ENCODE measurements at places on chromosomes 2 and 18.

DNA sequence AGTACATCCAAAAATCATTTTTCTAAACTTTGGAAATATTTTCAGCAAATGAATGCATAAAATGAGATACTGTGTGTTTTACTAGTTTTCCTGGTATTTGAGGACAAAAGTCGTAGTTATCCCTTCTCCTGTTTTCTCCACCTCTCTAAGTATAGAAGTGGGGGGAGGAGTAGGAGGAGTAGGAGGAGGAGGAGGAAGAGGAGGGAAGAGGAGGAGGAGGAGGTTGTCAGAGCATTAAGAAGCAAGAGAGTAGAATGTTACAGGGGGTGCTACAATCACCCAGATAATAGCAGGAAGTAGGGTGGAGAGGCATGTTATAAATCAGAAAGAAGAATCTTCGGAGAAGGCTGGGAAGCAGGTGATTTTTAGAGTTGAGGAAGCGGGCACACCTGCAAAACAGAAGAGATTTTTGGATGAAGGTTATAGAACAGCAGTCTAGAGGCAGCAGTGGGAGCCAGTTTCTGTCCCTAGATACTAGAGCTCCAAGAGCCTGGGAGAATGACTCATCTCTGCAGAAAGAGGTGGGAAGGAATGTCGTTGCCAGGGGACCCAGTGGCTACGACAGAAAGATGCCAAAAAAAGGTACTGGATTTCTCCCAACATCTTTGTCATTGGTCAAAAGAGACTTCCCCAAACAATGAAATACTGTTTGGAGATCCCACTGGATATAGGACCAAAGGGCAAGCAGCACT lies 44.2 kb upstream of the AQP4 start:
- no peak for DNase-seq

DNA sequence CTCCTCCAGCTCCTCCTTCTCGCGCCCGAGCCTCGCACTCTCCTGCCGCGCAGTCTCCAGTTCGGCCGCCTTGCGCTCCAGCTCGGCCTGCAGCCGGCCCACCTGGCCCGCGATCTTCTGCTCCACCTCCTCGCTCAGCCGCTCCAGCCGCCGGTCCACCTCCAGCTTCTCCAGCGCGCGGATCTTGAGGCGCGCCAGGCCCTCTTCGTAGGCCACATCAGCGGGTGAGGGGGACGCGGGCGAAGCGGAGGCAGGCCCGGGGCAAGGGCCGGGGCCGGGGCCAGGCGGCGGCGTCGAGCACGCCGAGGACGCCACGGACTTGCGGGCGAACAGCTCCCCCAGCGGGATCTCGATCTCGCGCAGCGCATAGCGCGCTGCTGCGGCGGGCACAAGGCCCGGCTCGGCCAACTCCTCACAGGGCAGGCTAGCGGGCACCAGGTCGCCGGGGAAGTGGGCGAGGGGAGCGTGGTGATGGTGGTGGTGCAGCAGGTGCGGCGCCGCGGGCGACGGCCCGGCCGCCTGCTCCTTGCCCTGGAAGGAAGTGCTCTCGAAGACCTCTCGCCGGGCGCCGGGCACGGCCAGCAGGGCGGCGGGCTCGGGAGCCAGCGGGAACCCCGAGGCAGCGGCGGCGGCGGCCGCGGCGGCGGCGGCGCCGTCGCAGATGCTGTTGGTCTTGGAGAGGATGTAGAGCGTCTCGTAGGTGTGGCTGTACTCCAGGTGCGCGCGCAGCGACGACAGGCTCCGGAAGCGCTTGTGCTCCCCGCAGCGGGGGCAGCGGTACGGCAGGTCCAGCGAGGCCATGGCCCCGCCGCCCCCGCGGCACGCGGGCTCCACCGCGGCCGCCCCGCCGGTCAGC lies 15.2 kb downstream of the FBXO41 start:
- peak; percentile 47 for DNase-seq

- DNase-seq, result no peak
These were observed 86.6 kb downstream of the TMEM182 start for GRCh38 chr2:102848366-102848839.

GRCh38 chr2:69275490-69275889 lies 111.5 kb downstream of the GFPT1 start:
- DNase-seq, result no peak

- DNase-seq, result no peak
These were observed 2.9 kb downstream of the MEX3C start for GRCh38 chr18:51194604-51195003.

GRCh38 chr18:22609642-22610041 lies 191.9 kb upstream of the CTAGE1 start:
- no peak for DNase-seq
